Hematopoietic multipotent progenitor cell treated with erythropoietin and hydrocortisone succinate and interleukin-3 and kit ligand, for 4 days (in vitro differentiated cells): ENCODE measurements at places on chromosomes 16 and 17.

DNA sequence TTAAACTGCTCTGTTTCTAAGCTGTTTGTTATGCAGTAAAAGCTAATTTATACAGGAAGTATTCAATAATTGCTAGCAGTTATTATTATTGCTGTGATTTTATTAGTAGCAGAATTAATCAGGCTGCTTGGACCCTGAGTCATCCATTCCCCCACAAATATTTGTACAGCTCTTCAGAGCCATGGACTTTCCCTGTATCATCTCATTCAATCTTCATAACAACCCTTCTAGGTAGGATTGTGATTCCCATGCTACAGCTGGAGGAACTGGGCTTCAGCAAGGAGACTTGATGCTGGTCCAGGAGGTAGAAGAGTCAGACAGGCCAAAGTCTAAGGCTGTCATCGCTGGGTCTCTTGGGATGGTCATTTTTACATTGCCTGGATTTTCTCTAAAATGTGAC is 208.3 kb downstream of the C16orf95 start:
- no peak for DNase-seq

DNA sequence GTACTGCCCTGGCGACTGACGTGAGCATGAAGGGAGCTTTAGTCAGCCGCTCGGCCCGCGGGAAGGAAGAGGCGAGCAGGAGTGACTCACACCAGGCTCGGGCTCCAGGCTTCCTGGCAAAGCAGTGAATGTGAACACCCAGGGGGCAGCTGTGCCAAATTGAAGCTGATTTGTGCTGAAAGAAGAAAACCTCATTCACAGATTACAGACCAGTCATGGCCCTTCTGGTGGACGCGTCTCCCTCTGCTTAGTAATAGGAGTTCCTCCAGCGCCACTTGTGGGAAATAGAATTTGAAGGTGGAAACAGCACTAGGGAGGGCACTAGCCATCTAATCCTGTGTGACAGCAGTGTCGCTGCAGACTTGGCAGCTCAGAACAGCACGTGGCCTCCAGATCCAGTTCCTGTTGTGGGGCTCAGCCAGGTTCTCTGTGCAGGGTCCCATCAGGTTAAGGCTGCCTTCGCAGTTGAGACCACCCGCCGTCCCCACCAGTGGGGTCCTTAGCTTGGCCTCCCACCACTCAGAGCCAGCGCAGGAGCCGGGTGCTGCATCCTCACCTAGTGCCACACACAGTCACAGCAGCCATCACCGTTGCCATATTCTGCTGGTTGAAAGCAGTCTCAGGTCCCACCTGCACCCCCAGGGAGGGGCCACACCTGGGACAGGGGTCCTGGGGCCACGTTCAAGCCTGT is 164.5 kb upstream of the CHMP6 start:
- peak; percentile 57 for DNase-seq

DNA sequence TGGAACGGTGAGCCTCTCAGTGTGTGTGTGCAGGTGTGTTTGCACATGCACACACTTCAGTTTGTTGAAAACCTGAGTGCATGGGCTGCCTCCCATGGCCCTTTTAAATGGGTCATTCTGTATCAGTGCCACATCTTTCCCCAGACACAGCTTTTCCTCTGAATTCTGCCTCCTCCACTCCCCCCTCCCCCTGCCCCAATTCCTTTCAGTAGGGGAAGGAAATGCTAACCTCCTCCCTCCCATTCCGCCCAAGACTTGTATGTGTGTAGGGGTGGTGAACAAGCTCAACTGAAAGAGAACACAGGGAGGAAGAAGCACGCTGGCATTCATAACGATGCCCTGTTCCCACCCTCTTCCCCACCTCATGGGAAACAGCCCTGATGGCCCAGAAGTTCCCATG is 34.3 kb downstream of the C17orf75 start:
- no peak for DNase-seq

GRCh38 chr16:22373662-22374310 is 633 bp downstream of the CDR2 start:
- DNase-seq = peak; percentile 56

DNA sequence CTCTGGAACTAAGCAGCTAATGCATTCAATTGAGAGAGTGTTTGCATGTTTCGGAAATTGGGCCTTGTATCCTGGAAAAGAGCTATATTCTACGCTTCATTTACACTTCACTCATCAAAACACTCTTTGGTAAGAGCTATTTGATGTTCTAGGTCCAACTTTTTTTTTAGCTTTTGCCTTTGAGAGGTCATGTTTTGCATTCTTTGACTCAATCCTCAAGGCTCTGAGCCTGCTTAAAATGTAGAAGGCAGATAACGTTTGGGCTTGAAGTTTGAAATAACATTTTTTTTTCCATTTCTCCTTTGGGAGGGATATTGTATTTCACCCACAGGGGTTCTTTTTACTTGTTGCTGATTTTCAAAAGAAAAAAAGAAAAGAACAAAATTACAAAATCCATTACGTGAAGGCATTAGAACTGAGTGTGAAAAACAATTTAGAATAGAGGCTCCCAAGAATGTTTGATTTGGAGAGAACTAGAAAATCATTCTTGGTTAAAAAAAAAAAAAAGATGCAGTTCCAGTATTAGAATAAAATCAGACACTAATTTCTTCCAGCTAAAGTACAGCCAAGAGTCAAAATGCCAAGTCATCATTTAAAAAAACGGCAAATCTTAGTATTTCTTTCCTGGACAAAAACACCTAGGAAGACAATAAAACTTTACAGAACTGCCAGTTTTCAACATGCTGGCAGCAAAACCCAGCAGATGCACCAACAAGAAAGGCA is 268.5 kb downstream of the GRIN2A start:
- no peak for DNase-seq
